Sciatic nerve (tissue), 2 donors: ENCODE measurements at places on chromosomes 12 and 14. TPM values are rescaled to one million over a fixed set of nuclear protein-coding genes. Genes with fewer than 3 reads are reported as not detected.

TSPAN8 gene
- total RNA-seq, result 76.1 TPM

DPPA3 gene
- total RNA-seq, result not detected

CLEC14A gene
- 47.3 TPM for total RNA-seq

ANKRD52 gene
- total RNA-seq, result 40.1 TPM

FRMD6 gene
- total RNA-seq, result 52.0 TPM

GUCY2C gene
- not detected for total RNA-seq

HCFC2 gene
- total RNA-seq, result 37.2 TPM

SYNJ2BP gene
- 40.3 TPM for total RNA-seq

VPS37B gene
- total RNA-seq, result 24.8 TPM

GRCh38 chr14:36767603-36768281 lies 106.1 kb downstream of the PAX9 start:
- no peak for DNase-seq

DNA sequence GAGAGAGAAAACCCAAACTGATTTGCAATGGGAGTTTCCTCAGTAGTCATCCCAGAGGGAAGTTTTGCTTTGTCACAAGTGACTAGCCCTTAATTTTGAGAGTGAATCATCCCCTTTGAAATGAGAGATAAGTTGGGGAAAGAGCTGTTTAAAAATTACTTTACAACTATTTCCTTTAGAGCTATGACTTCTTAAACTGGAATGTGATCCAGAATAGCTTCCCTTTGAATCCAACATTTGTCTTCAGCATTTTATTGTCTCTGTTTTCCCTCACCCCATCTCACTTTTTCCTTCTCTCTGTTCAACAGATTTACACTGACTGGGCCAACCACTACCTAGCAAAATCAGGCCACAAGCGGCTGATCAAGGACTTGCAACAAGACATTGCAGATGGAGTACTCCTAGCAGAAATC lies 109.3 kb downstream of the NAV3 start:
- no peak for DNase-seq

DNA sequence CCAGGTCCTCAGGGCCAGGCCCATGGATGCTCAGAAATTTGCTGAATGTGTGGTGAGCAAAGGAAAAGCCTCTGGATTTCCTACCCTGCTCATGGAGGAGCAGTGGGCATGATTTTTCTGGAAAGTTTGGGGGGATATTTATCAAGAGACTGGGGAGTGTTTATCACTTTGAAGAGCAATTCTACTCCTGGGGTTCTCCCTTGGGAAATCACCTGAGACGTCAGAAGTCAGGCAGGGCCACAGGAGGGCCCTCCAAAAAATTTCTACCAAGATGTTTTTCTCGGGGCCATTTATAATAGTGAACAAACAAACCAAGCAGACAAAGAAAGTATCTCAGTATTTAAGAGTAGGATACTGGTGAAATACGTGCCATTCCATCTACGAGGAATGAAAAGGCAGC lies 20.1 kb upstream of the EIF2B2 start:
- no peak for DNase-seq

DNA sequence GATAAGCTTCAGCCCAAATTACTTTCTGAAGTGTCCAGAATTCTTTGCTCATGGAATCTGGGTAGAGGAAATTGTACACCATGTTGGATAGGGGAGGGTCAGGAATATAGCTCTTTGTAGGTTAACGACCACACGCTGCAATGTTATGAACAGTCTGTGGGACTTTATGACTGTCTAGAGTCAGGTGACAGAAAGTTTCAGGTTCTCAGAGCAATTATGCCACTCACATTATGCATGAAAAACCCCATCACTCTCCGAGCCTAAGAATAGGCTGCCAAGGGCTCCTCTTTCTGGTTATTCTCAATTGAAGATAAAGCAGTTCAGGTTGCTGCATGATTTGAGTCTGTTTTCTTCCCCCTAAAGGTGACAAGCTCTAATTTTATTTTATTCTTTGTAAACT lies 430.9 kb downstream of the ATP23 start:
- no peak for DNase-seq

DNA sequence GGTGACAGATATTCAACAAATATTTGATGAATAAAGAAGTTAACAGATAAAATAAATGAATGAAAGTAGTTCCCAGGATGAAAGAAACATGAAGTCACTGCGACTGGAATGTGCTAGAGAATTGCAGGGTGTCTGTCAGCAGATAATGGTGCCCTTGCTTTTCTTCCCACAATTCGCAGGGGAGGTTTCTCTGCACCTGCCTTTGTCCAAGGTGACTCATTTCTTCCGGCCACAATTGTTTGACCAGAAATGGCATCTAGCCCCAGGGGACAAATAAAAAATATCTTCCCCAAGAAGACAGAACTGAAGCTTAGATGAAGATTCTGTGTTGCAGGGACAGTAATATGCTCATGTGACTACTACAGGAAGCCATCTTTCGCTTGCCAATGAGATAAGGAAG lies 316.1 kb upstream of the TBX3 start:
- no peak for DNase-seq

GRCh38 chr14:102840771-102841528 lies 63.7 kb downstream of the TRAF3 start:
- DNase-seq, result no peak

DNA sequence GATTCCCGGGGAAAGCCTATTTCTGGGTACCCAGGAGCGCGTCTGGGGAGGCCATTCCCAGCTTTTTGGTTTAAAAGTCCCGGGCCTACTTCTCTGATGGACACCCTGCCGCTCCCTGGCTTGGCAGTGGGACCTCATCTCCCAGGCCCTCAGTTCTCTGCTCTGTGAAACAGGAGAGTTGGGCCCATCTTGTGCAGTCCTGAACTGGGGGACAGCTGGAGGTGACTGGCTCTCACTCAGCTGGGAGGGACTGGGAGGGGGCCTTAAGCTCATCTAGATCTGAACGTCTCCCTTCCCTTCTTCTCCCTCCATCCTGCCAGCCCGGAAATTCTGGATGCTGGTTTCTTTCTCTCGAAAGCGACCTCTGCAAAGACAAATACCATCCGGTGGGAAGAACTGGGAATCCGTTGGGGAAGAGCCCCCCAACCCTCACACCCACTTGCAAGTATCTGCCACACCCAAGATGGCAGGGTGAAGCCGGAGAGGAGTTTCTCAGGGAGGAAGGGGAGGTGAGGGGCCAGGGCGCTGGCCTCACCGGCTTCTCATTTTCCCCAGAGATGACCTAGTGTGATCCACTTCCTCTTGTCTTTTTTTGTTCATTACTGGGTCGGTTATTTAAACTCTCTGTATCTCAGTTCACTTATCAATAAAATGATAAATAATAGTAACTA lies 1.4 kb downstream of the RIN3 start:
- DNase-seq, result no peak

DNA sequence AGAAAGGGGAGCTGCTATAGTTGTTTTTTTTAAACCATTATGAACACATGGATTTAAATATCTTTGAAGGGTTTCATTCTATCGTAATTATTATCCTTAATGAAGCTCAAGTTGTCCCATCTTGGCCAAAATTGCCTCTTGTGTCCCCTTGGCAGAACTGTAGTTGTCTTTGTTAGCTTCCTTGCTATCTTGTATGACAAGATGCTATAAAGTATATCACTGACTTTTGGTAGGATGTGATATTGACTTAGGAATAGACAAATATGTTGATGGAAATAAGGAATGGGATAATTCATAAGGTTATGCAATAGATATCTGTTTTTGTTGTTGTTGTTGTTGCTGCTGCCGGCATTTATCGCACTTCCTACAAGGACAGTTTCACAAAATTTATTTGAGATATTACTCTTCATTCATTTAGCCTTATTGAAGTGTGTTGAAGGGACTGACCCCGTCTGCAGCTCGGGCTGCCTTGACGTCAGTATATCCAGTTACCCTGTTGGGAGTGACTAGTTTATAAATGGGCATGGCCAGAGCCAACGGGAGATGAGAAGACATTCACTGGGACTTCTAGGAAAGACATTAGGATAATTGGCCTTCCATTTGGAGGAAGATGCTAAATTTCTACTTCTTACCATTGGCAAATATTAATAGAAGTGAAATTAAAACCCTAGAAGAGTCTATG lies 26.1 kb upstream of the APOLD1 start:
- no peak for DNase-seq

DNA sequence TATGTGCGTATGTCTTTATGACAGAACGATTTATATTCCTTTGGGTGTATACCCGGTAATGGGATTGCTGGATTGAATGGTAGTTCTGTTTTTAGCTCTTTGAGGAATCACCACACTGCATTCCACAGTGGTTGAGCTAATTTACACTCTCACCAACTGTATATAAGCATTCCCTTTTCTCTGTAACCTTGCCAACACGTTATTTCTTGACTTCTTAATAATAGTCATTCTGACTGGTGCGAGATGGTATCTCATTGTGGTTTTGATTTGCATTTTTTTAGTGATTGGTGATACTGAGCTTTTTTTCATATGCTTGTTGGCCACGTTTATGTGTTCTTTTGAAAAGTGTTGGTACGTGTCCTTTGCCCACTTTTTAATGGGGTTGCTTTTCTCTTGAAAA lies 49.7 kb downstream of the FRS2 start:
- no peak for DNase-seq

DNA sequence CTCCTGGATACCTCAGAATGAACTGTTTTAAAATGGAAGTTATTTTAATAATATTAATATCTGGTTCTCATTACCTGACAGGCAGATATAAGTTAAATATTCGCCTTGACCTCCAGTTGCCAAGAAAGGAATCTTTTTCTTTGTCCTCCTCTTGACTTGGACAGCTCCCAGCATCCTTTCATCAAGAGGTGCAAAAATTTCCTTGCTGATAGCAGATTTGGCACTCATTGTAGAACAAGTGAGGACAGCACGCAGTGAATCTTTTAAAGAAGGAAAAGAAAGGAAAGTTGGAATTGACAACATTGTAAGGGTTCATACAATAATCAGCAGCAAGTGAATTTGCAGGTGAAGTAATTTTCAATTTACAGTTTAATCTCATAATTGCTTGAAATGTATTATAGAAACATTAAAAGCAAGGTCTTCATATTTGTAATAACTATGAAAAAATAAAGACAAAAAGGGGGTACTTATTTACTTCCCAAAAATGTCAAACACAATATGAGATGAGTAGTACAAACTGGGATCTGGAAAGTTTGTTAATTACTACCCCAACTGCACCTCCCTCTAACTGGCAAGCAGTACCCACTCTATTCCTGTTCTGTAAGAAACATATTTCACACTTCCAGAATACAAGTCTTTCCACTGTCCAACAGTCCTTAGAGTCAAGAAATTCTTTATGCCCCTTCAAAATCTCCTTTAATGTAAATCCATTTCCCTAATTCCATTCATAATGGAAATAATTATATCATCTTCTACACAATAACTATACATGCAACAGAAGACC lies 75.2 kb downstream of the STXBP6 start:
- DNase-seq, result no peak

GRCh38 chr14:24630872-24631477 lies 3.0 kb downstream of the GZMB start:
- no peak for DNase-seq

DNA sequence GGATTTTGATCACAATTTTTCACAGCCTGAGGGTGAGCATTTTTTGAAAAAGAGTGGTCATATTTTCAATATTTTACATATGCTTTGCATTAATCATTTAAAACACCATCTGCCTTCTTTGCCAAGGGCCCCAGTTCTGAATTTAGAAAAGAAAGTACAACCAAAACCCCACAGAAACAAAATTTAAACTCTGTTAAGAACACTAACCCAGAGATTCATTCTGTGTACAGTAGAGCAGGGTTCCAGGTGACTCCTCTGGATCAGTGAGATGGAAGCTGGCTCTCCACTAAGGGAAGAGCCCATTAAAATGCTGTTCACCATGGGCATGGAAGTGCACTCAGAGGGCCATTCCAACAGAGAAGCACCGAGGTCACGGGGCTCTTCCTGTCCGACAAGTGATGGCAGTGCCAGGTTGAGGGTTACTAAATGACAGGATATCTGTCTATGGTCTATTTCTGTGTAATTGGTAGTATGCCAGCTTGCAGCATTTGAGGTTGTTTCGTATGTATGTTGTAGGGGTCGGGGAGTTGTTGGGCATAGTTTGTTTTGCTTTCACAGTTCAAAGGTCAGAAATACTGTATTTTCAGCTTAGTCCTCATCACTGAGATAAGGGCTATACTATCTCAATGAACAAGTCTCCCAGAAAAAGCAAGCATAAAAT lies 95.9 kb downstream of the SLC35F4 start:
- DNase-seq, result no peak

DNA sequence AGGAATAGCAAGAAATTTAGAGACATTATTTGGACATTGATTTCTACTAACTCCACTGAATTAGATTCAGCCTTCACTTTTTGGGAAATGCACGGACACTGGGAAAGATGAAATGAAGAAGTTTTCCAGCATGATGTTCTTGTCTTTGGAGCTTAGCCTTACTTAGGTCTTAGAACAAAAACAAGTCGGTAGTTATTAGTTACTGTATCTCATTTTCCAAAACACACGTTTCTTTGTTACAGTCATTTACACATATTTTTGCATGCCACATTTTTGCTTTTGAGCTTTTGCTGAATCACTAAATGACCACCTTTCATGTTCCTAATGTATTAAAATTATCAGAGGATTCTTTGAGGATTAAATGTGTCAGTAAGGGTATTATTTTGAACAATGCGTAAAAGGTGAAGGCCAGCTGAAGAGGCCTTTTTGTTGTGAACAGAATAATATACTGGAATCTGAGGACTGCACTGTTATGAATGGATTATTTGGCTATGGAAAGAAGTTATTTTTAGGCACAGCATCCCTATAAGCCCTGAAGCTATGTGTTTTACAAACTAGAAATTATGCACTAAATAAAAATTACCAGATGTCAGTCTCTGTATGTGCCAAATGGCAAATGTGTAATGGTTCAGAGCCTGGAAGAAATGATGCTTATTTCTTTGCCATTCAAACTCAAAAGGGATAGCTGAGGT lies 138.2 kb downstream of the SRGAP1 start:
- no peak for DNase-seq

GRCh38 chr12:107478881-107479280 lies 206.7 kb upstream of the PWP1 start:
- no peak for DNase-seq

DNA sequence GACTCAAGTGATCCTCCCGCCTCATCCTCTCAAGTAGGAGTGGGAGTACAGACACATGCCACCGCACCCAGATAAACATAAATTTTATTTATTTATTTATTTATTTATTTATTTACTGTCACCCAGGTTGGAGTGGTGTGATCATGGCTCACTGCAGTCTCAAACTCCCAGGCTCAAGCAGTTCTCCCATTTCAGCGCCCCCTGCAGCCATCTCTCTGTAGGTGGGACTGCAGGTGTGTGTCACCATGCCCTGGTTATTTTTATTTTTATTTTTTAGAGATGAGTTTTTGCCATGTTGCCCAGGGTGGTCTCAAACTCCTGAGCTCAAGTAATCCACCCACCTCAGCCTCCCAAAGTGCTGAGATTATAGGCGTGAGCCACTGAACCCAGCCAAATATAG lies 33.2 kb upstream of the KIF21A start:
- no peak for DNase-seq
